Thoracic aorta (tissue), 2 donors: ENCODE measurements at places on chromosomes 16 and 17.

- DNase-seq, result no peak
Measured at GRCh38 chr16:84565669-84566495, 52.0 kb downstream of the COTL1 start.

DNA sequence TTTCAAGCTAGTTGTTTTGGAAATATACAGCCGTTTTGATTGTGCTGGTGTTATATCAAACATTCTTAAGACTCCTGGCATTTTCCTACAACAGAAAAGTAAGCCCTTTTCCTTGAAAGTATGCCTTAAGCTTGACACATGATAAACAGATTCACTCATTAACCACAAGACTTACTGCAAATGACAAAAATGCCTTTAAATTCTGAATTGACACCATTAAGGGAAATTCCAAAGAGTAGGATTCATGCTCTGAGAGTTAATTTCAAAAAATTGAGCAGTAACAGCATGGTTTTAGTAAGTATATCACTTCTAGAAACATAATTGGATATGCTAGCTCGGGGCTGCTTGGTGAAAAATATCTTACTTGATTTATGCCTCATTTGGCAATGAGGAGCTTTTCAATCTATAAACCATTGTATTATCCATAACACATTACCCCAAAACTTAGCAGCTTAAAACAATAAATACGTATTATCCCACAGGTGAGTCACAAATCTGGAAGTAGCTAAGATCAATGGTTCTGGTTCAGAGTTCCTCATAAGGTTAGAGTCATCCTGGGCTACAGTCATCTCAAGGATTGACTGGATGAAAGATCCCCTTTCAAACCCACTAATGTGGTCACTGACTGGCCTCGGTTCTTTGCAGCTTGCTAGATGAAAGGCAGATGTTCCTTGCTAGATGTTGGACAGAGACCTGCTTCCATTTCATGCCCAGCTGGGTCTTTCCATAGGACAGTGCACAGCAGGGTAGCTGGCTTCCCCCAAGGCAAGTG, 8.2 kb upstream of the PHAF1 start:
- DNase-seq, result no peak

DNA sequence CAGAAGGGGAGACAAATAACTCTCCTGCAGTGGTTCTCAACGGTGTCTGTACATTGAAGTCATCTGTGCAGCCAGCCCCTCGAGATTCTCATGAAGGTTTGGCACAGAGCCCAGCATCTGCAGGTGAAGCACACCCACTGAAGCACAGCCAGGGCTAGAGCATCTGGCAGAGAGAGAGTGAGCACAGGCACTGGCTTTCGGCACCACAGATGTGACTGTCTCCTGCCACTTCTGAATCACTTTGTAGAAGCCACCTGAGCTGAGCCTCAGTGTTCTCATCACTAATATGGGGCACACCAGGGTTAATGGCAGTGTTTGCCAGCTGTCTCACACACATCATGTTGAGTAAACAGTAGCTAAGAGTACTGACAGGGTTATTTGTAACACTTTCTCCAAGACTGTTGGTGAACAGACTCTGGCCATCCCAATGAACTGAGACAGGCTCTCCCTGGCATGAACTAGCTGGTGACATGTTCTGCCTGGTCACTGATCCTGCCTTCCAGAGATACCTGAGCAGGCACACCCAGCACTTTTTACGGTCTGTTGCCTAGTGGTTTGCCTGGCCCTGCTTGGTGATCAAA, 10.9 kb downstream of the HSPB9 start:
- DNase-seq, result no peak

GRCh38 chr17:27978689-27979175, 63.7 kb upstream of the NLK start:
- DNase-seq, result no peak

GRCh38 chr17:8611137-8611536, 19.4 kb downstream of the MYH10 start:
- DNase-seq, result no peak

DNA sequence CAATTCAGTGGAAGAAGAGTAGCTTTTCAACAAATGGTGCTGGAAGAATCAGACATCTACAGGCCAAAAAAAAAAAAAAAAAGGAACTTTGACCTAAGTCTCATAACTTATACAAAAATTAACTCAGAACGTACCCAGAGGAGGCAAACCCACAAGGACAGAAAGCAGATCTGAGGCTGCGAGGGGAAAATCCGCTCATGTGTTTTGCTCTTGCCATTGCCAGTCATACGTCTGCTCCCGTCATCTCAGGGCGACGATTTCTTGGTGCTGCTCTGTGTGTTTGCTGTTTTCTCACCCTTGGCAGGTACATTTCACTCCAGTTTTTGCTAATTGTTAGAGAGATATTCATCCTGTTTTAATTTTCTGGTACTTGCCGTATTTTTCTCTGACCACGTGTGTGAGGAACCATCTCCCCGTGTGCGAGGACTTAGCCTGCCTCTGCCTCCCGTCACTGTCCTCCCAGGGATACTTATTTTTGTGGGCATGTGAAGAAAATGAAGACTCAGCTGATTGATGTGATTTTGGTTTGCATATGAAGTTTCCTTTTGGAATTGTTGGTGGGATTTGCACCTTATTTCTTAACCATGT, 33.4 kb upstream of the ACSF3 start:
- no peak for DNase-seq

GRCh38 chr16:4488499-4488967, 12.3 kb downstream of the HMOX2 start:
- DNase-seq, result no peak

DNA sequence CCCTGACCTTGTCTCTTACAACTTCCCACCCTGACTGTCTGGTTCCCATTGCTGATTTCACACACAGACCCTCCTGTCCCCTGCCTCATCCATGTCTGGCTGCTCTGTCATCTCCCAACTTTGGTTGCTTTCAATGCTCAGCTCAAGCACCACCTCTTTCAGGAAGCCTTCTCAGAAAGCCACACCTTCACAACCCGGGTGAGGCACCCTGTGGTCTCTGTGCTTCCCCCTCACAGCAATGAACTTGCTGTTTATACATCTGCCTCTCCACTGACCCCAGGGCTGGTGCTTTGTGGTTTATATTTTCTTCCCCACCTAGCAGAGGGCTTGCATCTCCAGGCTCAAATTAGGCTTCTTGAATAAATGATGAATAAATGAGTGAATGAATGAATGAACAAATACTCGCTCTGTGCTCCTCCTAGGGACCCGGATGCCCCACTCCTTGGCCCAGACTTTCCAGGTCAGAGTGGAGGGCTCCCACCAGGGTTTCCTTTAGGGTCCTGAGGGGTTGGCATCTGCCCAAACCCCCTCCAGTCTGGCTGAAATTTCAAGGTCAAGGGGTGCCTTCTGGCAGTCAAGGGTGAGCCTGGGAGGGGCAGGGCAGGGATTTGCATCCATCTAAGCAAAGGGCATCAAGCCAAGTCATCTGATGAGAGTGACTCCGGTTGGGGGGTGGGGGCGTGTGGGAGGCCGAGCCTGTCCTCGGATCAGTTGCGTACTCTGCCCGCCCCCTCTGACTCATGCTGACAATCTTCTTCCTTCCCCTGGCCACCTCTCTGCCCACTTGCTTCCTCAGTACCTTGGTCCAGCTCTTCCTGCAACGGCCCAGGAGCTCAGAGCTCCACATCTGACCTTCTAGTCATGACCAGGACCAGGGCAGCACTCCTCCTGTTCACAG, at the start of gene ITGAX:
TSS of gene ITGAX (plus strand) at position 783 of the 898 bp plus-strand sequence. CDS start at position 862, 79 bp downstream.
- no peak for DNase-seq

DNA sequence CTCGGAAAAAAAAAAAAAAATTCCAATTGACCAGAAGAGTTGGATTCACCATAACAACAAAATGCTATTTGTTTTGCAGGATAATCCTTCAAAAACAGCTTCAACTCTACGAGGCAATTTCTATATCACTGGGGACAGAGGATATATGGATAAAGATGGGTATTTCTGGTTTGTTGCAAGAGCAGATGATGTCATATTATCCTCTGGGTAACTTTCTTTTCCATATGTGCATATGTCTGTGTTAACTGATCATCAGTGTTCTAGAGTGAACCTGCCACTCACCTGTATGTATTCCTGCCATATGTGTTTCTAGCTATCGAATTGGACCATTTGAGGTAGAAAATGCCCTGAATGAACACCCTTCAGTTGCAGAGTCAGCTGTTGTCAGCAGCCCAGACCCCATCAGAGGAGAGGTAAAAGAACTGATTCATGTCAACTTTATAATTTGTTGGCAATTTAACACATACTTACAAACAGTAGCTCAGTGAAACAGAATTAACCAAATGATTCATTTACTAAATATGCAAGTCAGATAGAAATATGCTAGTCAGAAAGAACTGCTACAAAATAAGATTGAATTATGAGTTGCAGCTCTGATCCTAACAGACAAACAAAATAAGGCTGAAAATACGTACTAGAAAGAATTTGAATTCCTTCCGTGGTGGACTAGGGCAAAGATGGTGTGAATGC, 14.2 kb downstream of the ERI2 start:
- DNase-seq, result no peak

GRCh38 chr16:82509691-82510430, 116.9 kb upstream of the CDH13 start:
- no peak for DNase-seq

GRCh38 chr17:18076936-18077335, 10.8 kb upstream of the DRG2 start:
- no peak for DNase-seq

GRCh38 chr16:31486045-31486444, 3.1 kb downstream of the SLC5A2 start:
- DNase-seq, result no peak

DNA sequence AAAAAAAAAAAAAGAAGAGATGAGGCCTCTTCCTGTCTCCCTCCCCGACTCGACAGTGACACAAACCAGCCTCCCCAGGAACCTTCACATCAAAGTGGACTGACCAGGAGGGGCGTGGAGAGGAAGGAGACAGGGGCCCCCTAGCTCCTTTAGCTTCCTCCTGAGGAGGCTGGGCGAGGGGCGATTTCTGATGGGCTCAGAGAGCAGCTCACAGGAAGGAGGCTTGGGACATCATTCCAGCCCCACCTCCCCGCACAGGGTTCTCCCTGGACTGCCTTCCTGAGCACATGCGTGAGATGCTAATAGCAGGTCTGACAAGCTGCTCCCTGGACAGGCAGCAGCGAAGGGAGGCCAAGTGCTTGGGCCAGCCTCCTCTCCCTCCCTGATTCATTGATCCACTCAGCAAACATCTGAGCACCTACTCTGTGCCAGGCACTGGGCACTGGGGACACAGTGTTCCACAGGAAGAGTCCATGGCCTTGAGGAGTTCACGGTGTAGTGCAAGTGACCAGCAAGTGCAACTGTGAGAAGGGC, 14.4 kb upstream of the DOK4 start:
- no peak for DNase-seq

- peak; percentile 42 for DNase-seq
Measured at GRCh38 chr16:84532291-84532724, 27.8 kb upstream of the MEAK7 start.

- DNase-seq, result no peak
Measured at GRCh38 chr17:81962499-81963441, 1.8 kb upstream of the NOTUM start.

DNA sequence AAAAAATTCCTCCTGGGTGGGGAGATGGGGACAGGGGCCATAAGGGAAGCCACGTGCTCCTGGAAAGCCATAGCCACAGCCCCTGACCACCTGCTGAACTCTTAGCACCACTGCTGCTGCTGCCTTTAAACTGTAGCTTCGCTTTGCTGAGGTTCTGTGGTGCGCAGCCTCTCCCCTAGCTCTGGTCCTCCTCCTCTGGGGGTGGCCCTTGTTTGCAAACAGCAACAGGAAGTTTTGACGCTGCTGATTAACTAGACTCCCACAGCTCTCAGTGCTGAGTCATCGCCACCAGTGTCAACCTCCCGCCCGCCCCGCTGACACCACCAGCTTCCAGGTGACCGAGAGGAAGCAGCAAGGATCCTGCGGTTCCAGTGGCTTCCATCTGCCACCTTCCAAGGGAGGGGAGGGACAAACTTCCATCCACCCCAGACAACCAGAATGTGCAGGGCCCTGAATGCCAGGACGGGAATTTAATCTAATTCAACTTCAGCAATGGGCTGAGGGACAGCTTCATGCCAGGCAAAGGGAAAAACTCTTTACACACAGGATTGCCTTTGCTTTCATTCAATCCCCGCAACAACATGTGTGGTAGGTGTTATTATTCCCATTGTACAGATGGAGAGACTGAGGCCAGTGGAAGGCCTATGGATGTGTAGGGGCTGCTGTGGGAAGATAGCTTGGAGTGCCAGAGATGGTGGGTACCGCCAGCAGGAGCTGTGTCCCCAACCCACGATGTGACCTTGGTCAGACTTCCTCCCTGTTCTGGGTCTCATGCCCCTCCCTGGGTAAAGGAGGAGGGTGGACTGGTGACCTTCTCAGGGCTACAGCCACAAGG, 8.1 kb upstream of the KIFC3 start:
- DNase-seq, result peak; percentile 45

DNA sequence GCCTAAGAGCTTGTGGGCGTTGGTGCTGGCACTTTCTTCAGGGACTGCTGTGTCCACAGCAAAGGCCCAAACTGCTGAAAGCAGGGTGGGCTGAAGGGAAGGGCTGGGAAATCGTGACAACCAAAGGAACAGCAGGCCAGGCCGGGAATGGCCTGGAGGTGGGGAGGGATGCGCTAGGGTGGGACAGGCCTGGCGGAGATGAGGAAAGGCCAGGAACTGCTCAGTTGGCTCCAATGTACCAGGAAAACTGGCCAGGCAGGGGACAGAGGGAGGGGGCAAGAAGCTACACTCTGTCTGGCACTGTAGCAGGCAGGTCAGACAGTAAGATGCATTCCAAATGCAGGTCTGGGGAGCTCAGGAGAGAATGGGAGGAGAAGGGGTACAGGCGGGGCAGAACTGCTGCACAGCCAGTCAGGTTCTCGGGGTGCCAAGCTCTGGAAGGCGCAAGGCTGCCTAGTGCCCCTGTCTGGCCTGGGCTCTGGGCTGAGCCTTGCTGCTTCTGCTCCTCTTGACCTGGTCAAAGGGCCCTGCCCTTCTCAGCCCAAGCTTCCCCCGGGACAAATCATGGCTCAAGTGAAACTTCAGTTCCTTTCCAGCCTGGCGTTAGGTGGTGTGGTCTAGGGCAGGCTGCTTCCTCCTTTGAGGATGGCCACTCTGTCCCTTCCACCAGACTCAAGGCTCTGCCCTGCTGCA, 7.3 kb downstream of the PNMT start:
- no peak for DNase-seq

- DNase-seq, result no peak
Measured at GRCh38 chr16:4760221-4760910, 6.6 kb downstream of the ZNF500 start.

GRCh38 chr17:44541884-44542581, 15.3 kb upstream of the FZD2 start:
- no peak for DNase-seq

GRCh38 chr16:55901566-55902217, 26.5 kb upstream of the CES5A start:
- no peak for DNase-seq

- no peak for DNase-seq
Measured at GRCh38 chr17:21379080-21379711, 3.0 kb downstream of the KCNJ12 start.
